ENCODE measurements at places on chromosomes 3 and 15.

GRCh38 chr3:14307656-14308302 lies 94.6 kb upstream of the SLC6A6 start:
- DNase-seq, result no peak

DNA sequence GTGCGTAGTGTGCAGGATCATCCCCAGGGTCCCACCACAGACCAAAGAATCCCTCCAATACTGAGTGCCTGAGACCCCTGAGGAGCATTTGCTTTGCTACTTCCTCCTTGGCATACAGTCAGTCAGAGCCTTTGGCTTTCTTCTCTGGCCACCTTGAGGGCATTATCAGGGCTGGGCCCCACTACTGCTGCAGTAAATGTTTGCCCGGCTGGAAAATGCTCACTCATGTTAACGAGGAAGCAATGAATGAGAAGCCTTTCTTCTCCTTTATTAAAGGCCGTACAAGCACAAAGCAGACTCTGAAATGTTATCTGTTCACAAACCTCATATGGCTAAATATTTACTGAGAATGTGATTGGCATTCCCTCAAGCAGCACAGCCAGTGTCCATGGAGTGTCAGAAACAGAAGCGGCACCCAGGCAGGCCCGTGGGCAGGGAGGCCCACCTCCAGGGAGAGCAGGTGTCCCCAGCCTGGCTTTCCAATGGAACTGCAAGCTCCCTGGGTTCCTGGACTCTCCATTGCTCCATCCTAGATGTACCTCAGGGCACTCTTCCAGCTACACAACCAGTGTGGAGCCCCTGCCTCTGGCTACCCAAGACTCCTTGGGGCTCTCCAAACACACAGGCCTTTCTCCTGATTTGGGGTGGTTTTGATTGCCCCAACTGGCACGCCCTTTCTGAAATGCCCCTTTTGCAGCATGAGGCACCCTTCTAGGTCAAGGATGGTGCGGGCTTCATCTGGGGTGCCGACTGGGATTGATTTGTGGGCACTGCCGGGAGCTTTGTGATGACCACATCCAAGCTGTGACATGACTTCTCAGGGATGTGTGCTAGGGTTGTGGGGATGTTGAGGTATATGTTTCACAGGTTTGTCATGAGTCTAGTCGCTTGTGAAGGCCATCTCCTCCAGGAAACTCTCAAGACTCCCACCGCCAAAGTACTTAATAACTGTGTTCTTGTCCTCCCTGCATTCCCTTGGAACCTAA lies 195.6 kb downstream of the FAM43A start:
- no peak for DNase-seq

DNA sequence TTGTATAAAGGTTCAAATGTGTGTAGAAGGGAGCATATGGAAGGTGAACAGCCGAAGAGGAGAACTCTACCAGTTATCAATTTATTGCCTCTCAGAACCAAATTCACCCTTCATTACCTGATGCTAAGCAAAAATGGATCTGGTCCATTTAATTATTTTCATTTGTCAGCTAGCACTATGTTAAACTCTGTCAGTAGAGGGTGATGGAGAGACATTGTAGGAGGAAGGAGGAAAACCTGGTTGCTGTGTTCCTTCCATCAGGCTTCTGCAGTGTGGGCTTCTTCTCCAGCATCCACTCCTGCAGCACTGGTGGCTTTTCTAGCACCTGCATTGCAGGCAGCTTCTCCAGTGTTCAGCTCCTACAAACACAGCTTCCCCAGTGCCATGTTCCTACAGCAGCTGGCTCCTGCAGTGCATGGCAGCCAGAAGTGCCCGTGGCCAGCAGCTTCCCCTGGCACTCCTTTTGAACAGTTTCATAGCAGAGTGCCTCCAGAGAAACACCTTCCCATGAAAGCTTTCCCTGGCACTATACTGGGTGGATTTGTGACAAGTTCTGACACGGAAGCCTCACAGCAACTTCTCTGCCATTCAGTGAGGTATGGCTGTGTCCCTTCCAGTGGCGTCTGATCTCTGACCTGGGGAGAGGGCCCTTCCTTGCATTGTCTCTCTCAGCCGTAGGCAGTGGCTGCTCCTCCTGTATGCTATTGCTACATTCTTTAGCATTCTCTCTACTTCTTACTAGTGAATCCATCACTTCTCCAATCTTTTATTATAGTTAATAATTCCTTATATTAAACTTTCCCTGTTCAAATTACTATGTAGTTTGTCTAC lies 14.6 kb upstream of the IL17RD start:
- DNase-seq, result no peak

DNA sequence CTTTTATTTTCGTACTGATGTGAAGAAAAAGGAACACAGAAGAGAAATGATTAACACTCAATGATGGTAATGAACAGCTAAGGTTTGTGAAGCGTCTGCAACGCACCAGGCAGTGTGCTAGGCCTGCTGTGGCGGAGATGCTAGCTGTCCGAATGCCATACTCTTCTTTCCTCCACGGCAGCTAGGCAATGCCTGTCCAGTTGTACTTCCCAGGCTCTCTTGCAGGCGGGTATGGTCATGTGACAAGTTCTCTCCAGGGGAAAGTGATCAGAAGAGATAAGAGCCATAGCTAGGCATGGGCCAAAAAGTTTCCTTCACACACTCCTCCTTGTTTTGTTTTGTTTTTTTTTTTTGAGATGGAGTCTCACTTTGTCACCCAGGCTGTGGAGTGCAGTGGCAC lies 6.7 kb downstream of the TADA3 start:
- no peak for DNase-seq

- DNase-seq, result no peak
Measured at GRCh38 chr3:153244961-153245360, 82.9 kb downstream of the RAP2B start.

All from stimulated activated CD4-positive, alpha-beta T cell treated with anti-CD3 and anti-CD28 coated beads, Interleukin-1b, Interleukin-23, amount 100 ng/mL, for 1 hour (primary cell).